ENCODE measurements at places on chromosomes 2 and 18.

- no peak for DNase-seq
Observed at GRCh38 chr18:58845928-58846724, 18.6 kb upstream of the ZNF532 start.

GRCh38 chr2:190369635-190370034, 26.2 kb downstream of the INPP1 start:
- DNase-seq, result no peak

GRCh38 chr2:230007931-230008707, 60.6 kb downstream of the SLC16A14 start:
- DNase-seq, result peak; percentile 76

DNA sequence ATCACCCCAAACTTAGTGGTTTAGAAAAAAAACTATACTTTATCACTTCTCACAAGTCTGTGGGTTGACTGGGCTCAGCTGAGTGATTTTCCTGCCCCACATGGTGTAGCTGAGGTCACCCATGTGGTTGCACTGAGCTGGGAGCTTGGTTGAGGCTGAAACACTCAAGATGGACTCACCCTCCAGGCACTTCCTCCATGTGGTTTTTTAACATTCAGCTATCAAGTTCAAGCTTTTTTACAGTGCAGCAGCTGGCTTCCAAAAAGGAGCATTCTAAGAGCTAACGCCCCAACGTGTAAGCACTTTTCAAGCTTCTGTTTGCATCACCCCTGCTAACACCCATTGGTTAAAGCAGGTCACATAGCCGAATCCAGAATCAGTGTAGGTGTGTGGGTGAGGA, 105.9 kb upstream of the CREB1 start:
- peak; percentile 5 for DNase-seq

DNA sequence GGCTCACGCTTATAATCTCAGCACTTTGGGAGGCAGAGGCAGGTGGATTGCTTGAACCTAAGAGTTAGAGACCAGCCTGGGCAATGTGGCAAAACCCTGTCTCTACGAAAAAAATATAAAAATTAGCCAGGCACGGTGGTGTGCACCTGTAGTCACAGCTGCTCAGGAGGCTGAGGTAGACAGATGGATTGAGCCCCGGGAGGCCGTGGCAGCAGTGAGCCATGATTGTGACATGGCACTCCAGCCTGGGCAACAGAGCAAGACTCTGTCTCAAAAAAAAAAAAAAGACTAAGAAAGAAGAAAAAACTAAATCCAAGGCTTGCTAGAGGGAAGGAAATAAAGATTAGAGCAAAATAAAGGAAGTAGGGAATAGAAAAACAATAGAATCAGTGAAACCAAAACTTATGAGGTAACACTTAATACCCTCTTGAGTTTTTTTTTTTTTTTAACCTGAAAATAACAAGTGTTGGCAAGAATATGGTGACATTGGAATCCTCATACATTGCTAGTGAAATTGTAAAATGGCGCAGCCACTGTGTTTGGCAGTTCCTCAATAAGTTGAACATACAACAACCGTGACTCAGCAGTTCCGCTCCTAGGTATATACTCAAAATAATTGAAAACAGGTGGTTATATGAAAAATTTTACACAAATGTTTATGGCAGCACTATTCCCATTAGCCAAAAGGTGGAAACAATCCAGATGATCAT, 85.2 kb downstream of the EML4 start:
- no peak for DNase-seq
